ENCODE measurements at places on chromosomes 7 and 10.

DNA sequence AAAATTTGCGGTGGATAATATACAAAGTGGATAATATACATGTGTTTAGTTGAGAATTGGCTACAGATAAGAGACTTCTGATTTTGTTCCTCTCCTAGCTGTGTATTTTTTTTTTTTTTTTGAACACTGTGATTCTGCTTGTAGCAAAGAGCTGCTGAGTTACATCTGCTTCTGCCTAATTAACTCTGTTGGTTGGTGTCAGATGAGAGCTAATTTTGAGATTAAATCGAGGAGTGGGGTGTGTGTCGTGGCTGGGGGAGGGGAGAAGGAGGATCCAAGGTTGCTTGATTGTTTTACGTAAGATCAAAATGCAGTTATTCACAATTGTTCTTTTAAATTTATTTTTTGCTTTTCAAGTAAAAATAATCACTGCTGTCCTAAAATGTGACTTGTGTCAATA, 11.3 kb downstream of the KAT6B start:
- H3K36me3 ChIP-seq = peaks cover 35% of the 10 kb centered on the region
- no peaks in the 10 kb centered on the region for H3K27me3 ChIP-seq
- no peak overlapping the region for H3K27ac ChIP-seq

DNA sequence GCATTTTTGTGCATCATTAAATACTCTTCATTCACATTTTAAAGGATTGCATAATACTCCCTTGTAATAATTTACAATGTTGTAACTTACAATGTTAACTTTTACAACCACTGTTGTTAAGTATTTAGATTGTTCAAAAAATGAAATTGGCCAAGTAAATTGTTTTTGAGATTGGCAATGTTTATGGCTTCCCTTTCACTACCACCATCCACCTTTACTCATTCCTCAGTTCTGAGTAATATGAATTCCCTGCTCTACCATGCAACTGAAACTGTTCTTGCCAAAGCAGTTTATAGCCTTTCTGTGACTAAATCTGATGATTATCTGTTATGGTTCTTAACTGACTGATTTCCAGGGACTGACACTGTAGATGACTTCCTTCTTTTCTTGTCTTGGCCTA, 80.5 kb upstream of the TMEM106B start:
- H3K36me3 ChIP-seq = no peaks in the 10 kb centered on the region
- H3K4me3 ChIP-seq = no peak overlapping the region
- peaks cover 10% of the 10 kb centered on the region for H3K4me1 ChIP-seq
- H3K27ac ChIP-seq = peak overlapping the region; percentile 45
- H3K27me3 ChIP-seq = peaks cover 7% of the 10 kb centered on the region

DNA sequence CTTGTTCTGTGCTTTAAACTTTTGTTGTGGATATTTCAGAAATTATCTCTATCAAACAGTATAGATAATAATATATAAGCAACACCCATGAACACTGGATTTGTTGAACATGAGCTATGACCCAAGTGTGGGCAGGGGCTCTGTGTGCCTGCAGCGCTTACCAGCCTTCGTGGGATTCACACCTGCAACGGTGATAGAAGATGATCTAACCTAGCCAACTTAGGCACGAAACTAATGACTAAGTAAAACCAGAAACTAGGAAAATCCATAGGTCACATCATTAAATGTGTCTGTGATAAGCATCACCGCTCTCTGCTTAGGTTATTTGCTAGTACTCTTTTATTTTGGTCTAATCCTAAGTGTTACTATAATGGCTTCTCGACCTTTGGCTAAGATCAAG, 18.0 kb downstream of the SPAG6 start:
- no peaks in the 10 kb centered on the region for H3K36me3 ChIP-seq
- peaks cover 31% of the 10 kb centered on the region for H3K4me1 ChIP-seq
- H3K27me3 ChIP-seq = no peaks in the 10 kb centered on the region
- H3K4me3 ChIP-seq = no peak overlapping the region

DNA sequence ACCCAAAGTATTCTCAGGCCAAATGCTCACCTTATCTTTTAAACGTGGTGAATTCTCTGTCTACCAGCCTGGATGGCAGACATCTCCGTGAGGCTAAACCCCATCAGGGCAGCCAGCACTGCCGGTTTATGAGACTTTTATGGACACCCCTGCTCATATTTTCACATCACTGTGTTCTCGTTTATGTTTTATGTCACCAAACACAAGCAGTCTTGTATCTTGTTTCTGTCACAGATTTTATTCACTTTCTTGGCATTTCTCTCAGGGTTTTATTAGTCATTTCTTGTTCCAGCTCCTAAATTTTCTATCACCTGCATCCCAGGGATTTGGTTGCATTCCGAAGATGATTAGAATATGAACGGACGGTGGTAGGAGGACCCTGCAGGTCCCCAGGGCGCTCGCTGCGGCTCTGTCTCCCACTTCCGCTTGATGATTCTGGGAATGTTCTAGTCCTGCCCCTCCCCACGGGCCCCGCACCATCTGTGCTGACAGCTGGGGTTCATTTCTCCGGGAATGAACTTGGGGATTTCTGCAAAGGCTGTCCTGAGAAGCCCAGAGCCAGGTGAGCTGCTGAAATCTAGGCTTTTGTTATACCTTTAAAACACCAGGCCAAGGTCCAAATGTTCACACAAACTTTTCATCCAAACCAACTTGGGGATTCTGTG, 217.6 kb downstream of the GFRA1 start:
- no peaks in the 10 kb centered on the region for H3K27me3 ChIP-seq
- no peak overlapping the region for H3K4me3 ChIP-seq
- H3K4me1 ChIP-seq = no peaks in the 10 kb centered on the region
- DNase-seq = no peak

GRCh38 chr10:76559892-76560220, 1077.8 kb downstream of the KCNMA1 start:
- H3K36me3 ChIP-seq = no peaks in the 10 kb centered on the region
- H3K27ac ChIP-seq = no peak overlapping the region
- no peak for DNase-seq
- H3K4me3 ChIP-seq = no peak overlapping the region
- H3K27me3 ChIP-seq = no peaks in the 10 kb centered on the region
- H3K4me1 ChIP-seq = no peaks in the 10 kb centered on the region

- peaks cover 4% of the 10 kb centered on the region for H3K27me3 ChIP-seq
- no peaks in the 10 kb centered on the region for H3K4me1 ChIP-seq
- H3K27ac ChIP-seq = no peak overlapping the region
- H3K36me3 ChIP-seq = no peaks in the 10 kb centered on the region
Observed at GRCh38 chr7:155984609-155985405, 172.5 kb upstream of the SHH start.

DNA sequence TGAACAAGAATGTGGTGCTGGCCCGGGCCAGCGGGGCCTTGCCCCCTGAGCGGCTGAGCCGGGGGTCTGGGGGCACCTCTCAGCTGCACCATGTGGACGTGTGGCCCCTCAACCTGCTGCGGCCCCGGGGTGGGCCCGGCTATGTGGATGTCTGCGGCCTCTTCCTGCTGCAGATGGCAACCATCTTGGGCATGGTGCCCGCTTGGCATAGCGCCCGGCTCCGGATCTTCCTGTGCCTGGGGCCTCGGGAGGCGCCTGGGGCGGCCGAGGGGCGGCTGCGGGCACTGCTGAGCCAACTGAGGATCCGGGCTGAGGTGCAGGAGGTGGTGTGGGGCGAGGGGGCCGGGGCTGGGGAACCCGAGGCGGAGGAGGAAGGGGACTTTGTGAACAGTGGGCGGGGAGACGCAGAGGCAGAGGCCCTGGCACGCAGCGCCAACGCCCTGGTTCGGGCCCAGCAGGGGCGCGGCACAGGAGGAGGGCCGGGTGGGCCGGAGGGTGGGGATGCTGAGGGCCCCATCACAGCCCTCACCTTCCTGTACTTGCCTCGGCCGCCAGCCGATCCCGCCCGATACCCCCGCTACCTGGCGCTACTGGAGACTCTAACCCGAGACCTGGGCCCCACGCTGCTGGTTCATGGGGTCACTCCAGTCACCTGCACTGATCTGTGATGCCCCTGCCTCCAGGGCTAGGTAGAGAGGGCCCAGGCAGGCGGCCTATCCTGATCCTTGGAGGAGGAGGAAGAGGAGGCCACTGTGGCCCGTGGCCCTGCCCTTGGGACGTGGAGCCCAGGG, 1.1 kb upstream of the TRIP6 start:
- H3K27ac ChIP-seq = peak overlapping the region; percentile 93
- H3K4me3 ChIP-seq = peak overlapping the region; percentile 94
- H3K4me1 ChIP-seq = peaks cover 8% of the 10 kb centered on the region
- no peaks in the 10 kb centered on the region for H3K27me3 ChIP-seq
- no peak for DNase-seq
- H3K36me3 ChIP-seq = peaks cover 33% of the 10 kb centered on the region

GRCh38 chr10:13272164-13272571, 27.7 kb downstream of the PHYH start:
- DNase-seq = no peak
- H3K4me1 ChIP-seq = peaks cover 2% of the 10 kb centered on the region
- no peak overlapping the region for H3K4me3 ChIP-seq
- H3K36me3 ChIP-seq = no peaks in the 10 kb centered on the region
- H3K27ac ChIP-seq = no peak overlapping the region

DNA sequence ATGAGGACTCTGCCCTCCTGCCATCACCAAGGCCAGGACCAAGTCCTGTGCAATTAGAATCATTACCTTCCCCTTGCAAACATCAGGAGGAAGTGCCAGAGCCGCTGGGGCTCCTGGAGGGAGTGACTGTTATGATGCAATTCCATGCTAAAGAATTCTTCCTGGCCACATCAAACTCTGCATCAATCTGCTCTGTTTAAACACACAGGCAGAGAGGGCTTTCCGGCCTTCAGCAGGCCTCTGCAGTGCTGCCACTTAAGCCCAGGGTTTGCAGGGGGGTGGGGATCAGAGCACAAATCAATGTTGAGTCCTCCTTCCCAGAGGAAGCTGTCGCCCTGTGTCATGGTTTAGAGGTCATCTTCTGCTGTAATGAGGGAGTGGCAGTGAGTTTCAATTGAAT, 58.1 kb downstream of the CTBP2 start:
- H3K27me3 ChIP-seq = no peaks in the 10 kb centered on the region
- H3K4me3 ChIP-seq = no peak overlapping the region
- no peaks in the 10 kb centered on the region for H3K36me3 ChIP-seq
- no peak overlapping the region for H3K27ac ChIP-seq
- H3K4me1 ChIP-seq = no peaks in the 10 kb centered on the region

GRCh38 chr7:141550386-141551093, 670 bp upstream of the AGK start:
- H3K4me3 ChIP-seq = peak overlapping the region; percentile 92
- DNase-seq = no peak
- peaks cover 41% of the 10 kb centered on the region for H3K36me3 ChIP-seq
- H3K4me1 ChIP-seq = peaks cover 36% of the 10 kb centered on the region

DNA sequence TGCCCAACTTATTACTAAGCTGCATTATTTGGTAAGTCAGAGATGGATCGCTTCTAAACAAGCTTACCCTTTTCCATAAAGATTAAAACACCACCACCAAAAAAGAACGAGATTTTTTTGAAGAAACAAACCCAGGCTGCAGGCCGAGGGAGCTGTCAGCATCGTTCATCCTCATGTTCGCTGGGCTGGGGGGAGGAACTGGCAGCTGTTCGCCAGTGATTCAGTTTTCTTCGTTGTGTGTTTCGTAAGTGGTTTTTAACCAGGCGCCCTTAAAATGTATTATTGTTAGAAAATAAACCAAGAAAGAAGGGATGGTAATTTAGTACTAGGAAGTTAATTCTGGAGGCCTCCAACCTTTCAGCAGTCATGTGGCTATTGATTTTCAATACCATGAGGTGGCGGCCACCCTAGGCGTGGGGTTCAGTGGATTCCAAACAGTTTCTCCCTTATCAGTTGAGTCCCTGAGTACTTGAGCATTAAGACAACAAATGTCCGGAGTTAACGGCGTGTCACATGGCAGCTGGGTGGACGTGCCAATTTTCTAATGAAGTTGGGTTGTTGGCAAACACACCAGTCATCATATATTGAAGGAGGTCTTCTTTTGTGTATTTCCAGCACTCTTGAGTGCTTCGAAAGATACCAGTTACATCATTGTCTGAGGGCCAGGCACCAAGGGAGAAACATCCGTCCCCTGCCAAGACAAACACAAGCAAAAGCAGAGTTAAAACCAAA, 173.2 kb downstream of the EBF3 start:
- no peak for DNase-seq
- H3K4me1 ChIP-seq = no peaks in the 10 kb centered on the region
- no peaks in the 10 kb centered on the region for H3K27me3 ChIP-seq
- H3K36me3 ChIP-seq = no peaks in the 10 kb centered on the region
- H3K27ac ChIP-seq = no peak overlapping the region

- H3K4me3 ChIP-seq = no peak overlapping the region
- H3K4me1 ChIP-seq = peaks cover 40% of the 10 kb centered on the region
- no peaks in the 10 kb centered on the region for H3K27me3 ChIP-seq
- no peak for DNase-seq
- H3K36me3 ChIP-seq = peaks cover 70% of the 10 kb centered on the region
- no peak overlapping the region for H3K27ac ChIP-seq
Observed at GRCh38 chr7:157358041-157358752, 21.4 kb downstream of the DNAJB6 start.

DNA sequence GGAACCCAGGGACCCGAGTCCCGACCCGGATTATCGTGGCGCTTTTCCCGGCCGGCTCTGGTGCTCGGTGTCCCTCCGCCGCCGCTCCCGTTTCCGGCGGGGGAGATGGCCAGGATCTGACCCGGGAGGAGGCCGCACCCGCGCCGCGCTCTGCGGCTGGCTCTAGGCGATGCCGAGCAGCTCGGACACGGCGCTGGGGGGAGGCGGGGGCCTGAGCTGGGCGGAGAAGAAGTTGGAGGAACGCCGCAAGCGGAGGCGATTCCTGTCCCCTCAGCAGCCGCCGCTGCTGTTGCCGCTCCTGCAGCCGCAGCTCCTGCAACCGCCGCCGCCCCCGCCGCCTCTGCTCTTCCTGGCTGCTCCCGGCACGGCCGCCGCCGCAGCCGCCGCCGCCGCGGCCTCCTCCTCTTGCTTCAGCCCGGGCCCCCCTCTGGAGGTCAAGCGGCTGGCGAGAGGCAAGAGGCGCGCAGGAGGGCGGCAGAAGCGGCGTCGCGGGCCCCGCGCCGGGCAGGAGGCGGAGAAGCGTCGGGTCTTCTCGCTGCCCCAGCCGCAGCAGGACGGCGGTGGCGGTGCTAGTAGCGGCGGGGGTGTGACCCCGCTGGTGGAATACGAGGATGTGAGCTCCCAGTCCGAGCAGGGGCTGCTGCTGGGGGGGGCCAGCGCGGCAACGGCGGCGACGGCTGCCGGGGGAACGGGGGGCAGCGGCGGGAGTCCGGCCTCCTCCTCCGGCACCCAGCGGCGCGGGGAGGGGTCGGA, 593 bp downstream of the CDK13 start:
- peak; percentile 35 for DNase-seq
- H3K27ac ChIP-seq = peak overlapping the region; percentile 99
- no peaks in the 10 kb centered on the region for H3K27me3 ChIP-seq
- H3K4me1 ChIP-seq = peaks cover 32% of the 10 kb centered on the region
- peaks cover 32% of the 10 kb centered on the region for H3K36me3 ChIP-seq
- peak overlapping the region; percentile 88 for H3K4me3 ChIP-seq

Data from activated T-helper 2 cell treated with anti-CD3 and anti-CD28 coated beads, Interferon-gamma antibody, Interleukin-2, Interleukin-4, amounts not matched to agents 10 μg/mL and 5 μg/mL and 100 μg/mL, durations not matched to agents 14 hours and 24 hours and 36 hours (primary cell).